ENCODE measurements at places on chromosomes 12 and 14.

GRCh38 chr12:57159311-57159710 is 11.9 kb upstream of the LRP1-AS start:
- no peak for DNase-seq

- DNase-seq, result no peak
Measured at GRCh38 chr12:83172866-83173649, 486.4 kb downstream of the TMTC2 start.

DNA sequence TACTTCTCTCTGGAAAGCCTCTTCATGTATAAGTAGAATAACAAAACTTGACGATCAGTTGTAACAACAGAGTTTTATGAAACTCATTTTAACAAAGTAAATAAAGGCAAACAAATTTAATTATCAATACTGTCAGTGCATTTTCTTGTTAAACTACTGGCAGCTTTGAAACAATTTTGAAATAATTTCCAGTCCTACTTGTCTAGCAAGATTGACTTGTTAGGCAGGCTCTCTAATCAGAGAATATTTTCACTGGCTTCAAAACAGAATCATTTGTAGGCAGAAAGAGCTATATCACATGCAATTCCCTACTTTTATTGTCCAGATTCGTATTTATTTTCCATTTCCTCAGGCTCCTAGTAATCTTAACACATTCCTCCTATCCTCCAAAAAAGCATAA is 45.9 kb upstream of the SLC6A13 start:
- no peak for DNase-seq

DNA sequence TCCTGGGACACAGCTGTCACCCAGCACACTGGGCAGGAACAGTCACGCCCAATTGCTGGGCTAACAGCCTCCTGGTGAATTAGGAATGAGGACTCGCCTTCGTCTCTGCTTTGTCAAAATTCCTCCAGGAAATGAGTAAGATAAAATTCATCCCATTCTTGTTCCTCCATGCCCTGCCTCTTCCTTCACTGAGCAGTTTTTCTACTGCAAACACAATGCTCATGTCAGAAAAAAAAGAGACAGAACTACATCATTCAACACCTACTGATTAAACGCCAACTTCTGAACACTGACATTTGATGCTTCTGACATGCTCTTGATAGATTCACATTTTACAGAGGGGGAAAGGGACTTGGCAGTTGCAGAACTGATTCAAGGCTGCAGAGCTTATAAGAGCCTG is 37.5 kb upstream of the DTX1 start:
- DNase-seq, result no peak

DNA sequence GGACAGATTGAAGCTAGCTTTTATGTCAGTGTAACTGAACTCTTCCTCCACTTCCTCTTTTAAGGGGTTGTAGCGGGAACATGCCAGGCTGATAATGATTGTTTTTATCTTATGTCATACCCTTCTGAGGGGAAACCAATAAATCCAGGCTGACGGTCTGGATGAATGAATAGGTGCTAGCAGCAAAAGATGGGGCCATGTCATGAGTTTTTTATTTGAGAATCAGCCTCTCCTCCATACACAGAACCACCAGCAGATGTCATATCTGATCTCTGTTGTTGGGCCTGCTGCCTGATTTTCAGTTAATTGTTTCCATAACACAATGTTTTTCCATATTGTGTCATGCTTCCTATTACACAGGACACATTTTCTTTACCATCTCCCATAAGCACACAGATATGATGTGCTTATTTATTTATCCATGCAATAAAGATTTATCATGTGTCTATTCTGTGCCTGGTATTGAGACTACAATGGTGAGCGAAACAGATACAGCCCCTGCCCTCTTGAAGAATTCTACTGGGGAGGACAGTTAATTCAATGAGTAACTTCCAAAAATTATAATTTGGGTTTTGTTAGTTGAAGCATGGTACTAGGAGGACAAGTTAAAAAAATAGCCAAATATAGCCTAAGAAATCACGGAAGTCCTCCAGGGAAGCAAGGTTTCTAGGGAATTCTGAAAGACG is 33.6 kb upstream of the CRY1 start:
- no peak for DNase-seq

Data from immature natural killer cell (primary cell).